Large intestine (tissue), 12 donors: ENCODE measurements at places on chromosomes 2 and 18.
A peak's percentile ranks its signal among the peaks of the same experiment; 100 is the strongest.

- no peak for DNase-seq
Observed at GRCh38 chr2:149653831-149654445, 66.4 kb upstream of the MMADHC start.

- DNase-seq: no peak
Observed at GRCh38 chr2:204967199-204967960, 422.1 kb downstream of the PARD3B start.

GRCh38 chr2:42844366-42844765, 52.0 kb upstream of the HAAO start:
- no peak for DNase-seq

- DNase-seq: peak; percentile 69
Observed at GRCh38 chr2:237859533-237860272, at the start of gene RAMP1. Gene RAMP1 (plus strand): TSS chr2:237859623. CDS start chr2:237859676, 53 bp downstream.

DNA sequence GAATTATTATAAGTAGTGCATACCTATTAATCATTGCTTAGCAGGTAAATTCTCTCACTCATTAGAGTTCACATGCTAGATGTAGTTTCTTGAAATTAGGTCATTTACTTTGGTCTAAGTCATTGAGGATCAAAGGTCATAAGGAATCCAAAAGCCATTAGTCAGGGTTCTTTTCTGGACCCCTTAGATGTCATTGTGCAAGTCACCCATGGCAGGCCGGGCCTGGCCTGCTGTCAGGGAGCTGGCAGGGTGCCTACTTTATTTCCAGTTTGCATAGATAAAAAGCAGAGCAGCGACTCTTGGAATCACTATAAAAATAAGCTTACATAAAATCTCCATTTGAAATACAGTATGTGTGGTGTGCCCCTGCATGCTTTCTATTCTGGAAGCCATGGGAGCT, 91.3 kb downstream of the MEIS1 start:
- peak; percentile 68 for DNase-seq

DNA sequence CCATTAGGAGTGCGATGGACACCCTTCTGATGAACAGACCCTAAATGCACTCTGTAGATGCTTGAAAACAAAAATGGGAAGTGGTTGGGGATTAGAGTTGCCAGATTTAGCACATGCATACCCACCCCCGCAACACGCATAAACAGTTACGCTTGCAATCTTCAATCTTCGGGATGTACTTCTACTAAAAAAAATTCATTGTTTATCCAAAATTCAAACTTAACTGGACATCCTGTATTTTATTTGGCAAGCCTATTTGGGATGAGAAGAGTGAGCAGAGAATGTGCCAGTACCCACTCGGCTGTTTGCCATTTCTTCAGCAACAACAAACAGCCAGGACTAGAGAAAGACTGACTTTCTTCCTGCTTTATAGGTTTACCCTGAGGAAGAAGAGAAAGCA, 18.4 kb downstream of the KIAA2012 start:
- DNase-seq: no peak

- no peak for DNase-seq
Observed at GRCh38 chr2:196040218-196040617, 28.4 kb downstream of the DNAH7 start.

DNA sequence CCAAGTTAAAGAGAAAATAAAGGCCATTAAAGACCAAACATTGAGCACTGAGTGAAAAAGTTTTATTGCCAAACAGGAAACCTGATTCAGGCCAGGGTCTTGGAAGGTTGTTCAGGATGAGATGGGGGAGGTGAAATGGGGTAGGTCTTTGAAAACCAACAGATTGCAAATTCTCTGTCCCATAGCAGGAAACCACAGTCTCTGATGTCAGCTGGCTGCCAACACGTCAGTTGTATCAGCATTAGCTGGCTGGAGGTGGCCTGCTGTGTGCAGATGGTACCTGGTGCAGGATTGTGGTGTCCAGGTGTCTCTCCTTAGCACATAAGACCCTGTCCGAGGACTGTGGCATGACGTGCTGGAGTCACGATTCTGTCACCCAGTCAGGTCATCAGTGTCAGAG, 106.3 kb downstream of the MSH2 start:
- no peak for DNase-seq

- no peak for DNase-seq
Observed at GRCh38 chr2:186771850-186772463, 77.0 kb downstream of the ZSWIM2 start.

DNA sequence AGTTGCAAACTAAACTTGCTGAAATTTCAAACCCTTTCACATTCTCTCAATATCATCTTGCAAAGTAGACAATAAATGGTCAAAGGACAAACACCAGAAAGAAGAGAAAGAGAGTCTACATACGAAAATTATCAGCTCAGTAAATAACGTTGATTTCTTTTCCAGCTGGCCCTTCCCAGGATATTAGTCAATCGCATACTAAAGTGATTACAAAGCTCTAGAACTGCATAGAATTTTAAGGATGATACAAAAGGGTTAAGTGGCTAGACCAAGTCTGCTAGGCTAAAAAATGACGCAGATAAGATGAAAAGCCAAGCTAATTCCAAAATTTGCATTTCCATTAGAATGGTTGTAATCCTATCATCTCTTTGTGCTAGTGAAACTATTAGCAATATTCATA, 405.7 kb downstream of the FBXO15 start:
- DNase-seq: no peak

GRCh38 chr2:210481601-210482175, 5.1 kb upstream of the LANCL1 start:
- DNase-seq: no peak

- DNase-seq: no peak
Observed at GRCh38 chr2:233501198-233502076, 65.1 kb downstream of the USP40 start.

GRCh38 chr2:121490584-121491133, 40.0 kb upstream of the RNU4ATAC start:
- no peak for DNase-seq
